ENCODE measurements at places on chromosomes 2 and 18.

DNA sequence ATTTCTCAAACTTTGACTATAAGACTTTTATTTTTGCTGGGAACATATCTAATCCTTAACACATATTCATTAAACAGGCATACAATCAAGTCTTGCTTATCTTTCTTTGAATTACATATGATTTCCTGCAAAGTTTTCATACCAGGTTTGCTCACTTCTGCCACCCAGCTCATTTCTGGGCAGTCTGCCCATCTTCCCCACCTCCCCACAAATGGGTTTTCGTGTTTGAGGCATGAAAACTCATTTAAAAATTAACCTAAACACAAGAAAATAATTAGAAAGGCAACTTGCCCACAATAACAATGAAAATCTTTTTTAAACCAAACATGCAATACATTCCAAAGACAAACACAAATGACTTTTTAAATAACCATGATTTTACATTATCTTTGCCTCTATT, 3.4 kb downstream of the CHST9 start:
- DNase-seq = no peak

DNA sequence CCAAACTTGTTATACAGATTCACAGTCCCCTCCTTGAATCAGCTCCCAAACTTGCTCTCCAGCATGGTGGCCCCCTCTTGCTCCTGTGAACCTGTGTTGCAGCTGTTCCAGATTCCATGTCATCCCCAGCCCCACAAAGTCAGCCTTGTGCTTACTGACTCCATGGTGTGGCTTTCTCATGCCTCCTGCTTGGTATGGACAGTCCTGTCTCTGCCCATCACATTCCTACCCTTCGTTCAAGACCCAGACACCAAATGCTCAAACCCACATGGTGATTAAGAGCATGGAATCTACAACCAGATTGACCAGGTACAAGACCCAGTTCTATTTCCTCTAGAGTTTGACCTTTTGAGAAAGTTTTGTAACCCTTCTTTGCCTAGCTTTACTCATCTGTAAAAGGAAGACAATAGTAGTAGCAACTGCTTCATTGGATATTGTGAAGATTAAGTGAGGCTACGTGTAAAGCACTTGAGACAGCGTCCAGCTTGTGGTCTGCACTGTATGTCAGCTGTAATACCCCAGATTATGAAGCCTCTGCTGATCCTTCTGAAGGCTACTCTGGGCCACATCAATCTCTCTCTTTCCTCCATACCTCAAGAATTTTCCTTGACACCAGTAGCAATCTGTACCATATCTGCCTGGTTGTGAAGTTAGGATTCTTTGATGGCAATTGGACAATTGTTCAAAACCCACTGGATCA, 146.4 kb upstream of the HAAO start:
- DNase-seq = no peak

- no peak for DNase-seq
These were observed 25.9 kb downstream of the GREB1 start for GRCh38 chr2:11559786-11560155.

DNA sequence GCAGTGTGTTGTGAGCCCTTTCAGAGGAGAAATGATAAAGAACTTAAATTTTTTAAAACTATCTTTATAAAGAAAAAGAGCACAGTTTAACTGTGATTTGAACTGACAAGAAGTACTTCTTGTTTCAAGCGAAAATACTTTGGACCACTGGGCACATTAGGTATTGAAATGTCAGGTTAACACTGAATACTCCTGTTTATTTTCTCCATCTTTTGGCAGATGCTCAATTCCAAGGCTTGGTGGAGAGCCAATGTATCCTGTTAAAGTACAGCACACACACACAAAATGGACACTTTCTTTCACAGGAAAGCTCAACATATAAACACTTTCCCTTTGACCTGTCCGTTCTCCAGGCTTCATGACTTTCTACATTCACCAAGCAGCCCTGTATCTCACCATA, 32.6 kb upstream of the SP3 start:
- no peak for DNase-seq

GRCh38 chr18:50986360-50987087, 18.7 kb downstream of the ELAC1 start:
- no peak for DNase-seq

DNA sequence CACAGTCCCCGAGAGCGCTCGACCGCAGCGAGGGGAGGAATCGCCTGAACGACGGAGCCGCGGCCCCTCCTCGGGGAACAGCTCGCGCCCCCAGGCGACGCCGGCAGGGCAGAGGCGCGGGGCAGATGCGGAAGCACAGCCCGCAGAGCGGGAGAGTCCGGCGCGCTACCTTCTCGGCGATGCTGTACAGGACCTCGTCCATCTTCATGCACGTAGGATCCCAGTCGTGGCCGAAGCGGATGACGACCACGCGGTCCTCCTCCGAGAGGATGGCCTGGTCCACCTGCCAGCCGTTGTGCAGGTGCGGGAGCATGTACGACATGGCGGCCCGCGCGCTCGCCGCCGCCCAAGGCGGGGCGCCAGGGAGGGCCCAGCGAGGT, 302 bp downstream of the TXNL4A start:
- peak; percentile 75 for DNase-seq

GRCh38 chr18:35337286-35337685, 6.9 kb downstream of the ZNF24 start:
- no peak for DNase-seq

GRCh38 chr2:129164220-129164949, 815.1 kb upstream of the RAB6C start:
- no peak for DNase-seq

- DNase-seq = no peak
These were observed 27.1 kb upstream of the BARD1 start for GRCh38 chr2:214836568-214836967.

GRCh38 chr2:240601831-240602160, 15.3 kb downstream of the CAPN10 start:
- no peak for DNase-seq

DNA sequence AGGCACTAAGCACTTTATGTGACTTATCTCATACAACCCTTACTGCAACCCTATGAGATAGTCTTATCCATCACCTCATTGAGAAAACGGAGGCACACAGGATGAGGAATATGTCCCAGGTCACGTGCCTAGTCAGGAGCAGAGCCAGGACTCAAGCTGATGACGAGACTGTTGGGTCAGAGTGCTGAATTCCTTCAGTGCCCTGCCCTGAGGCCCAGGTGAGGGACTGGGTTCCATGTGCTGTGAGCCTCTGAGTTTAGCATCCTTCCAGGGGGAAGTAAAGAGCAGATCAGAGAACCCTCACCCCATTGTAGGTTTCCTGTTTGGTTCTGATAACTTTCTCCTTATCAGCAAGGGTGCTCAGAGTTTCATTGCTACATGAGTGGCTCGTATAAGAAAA, 11.7 kb upstream of the EDAR start:
- no peak for DNase-seq

DNA sequence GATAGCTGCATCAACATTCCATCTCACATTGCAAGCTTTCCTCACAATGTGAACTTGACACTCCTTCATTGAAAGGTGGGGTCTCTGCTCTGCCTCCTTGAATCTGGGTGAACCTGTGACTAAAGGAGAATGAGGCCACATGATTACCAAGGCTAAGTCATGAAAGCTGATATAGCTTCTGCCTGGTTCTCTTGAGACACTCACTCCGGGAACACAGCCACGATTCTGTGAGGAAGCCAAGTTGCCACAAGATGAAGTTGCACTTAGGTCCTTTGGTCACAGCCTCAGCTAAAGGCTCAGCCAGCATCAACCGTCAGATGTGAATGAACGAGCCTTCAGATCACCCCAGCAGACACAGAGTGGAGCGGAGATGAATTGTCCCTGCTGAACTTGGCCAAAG, 94.7 kb upstream of the FAM136A start:
- no peak for DNase-seq

DNA sequence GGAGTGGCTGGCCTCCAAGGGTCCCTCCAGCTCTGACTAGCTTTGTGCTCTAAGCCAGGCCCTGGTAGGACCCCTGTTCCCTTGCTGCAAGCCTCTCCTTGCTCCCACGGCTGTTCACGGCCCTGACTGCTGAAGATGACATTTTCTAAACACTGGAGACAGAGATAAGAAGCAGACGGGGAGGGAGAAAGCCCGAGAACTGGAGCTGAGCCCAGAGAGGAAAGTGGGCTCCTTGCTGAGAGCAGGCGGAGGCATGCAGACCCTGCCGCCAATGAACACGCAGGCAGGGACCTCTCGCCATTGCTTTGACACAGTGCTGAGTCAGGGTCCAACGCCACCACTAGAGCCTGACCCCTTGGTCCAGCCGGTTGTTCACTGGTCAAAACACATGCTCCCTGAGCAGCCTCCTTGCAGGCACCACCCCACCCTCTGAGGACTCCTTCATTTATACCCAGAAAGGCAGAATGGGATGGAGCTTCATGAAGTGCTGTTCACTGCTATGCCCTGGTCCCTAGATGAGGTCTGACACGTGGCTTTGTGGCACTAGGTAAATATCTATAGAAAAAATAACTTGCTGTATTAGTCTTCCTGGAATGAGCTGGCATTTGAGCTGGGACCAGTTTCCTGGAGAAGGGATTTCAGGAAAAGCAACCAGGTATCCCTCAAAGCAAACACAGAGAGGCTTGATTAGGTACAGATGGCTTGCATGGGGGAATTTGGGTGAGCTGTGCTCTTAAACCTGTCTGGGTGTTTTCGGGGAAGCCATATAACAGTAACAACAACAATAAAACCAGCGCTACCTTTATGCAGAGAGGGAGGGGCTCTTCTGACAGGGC, 65.7 kb downstream of the MCFD2 start:
- no peak for DNase-seq

- DNase-seq = no peak
These were observed 182.4 kb downstream of the PTPRM start for GRCh38 chr18:7749510-7749981.

GRCh38 chr2:133422931-133423351, 145.3 kb downstream of the NCKAP5 start:
- no peak for DNase-seq

DNA sequence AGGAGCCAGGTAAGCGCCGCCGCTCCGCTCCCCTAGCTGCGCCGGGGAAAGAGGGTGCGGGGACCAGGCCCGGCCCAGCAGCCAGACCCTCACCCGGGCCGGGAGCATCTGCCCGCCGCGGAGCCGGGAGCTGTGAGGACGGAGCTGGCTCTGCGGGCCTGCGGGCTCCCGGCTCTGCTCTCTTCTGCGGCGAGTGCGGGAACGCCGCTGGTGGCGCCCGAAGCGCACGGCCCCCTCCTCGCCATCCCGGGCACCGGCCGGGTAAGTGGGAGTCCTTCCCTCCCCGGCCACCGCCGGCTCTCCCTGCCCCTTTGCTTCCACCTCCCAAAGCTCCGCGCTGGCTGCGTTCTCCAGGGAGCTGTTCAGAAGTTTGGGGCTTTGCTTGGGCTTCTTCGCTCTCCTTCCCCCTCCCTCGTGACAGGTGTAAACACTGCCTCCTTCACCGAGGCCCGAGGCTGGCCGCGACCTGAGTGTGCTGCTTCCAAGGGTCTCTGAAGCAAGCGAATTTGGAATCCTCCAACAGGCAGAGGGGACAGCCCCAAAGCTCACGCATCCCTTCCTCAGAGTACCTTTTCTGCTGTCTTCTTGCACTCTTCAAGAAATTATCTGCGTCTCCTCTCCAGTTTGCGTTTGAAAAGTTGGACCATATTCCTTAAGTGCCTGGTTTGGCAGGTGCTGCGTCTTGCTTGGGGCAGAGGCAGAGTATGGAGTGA, 632 bp downstream of the AFTPH start:
- peak; percentile 48 for DNase-seq

DNA sequence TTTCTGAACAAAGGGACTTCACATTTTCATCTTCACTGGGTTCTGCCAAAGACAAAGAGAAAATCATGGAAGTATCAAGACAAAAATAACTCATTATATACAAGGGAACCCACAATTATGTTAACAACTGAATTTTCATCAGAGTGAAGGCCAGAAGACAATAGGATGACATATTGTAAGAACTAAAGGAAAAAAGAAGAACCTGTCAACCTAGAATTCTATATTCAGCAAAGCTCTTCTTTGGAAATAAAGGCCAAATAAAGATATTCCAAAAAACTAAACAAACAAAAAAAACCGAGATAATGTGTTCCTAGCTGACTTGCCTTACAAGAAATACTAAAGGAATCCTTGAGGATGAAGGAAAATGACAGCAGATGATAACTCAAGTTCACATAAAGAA, 10.3 kb upstream of the ZCCHC2 start:
- DNase-seq = no peak

DNA sequence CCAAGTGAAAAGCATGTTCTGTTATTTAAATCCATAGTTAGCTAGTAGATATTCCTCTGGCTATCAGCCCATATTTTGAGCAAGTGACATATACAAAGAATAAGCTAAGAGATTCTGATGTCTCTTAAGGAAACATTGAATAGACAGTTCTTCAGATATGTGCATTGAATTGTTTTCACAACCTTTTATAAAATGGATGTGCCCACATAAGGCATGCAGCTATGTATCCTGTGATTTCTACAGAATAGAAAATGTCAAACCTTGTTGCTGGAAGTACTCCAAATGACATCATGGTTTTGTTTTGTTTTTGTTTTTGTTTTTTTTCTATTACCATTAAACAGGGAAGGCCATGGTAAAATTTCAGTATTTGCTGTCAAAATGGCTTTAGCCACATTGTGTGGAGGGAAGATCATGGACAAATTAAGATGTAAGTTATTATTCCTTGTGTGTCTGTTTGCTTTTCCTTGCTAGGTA, 95.8 kb downstream of the DTNA start:
- DNase-seq = no peak

DNA sequence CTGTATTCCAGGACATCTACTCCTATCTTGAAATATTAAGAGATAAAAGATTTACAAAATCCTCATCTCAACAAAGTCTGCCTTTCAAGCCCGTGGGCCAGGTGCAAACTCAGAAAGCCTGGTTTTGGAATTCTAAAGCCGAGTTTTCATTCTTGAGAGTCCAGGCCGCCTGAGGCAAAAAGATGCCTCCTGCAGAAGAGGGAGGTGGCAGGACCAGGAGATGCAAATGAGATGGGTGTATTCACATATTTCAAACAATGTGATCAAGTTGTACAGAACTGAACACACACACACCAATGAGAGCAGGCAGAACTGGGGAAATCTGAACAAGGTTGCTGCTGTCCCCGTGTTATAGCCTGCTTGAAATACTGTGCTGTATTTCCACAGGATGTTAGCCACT, 7.7 kb upstream of the HS6ST1 start:
- DNase-seq = no peak

- DNase-seq = peak; percentile 71
These were observed 139.9 kb upstream of the DOCK10 start for GRCh38 chr2:225182126-225182525.

- DNase-seq = no peak
These were observed 866.5 kb upstream of the VRK2 start for GRCh38 chr2:57180042-57180567.

- DNase-seq = no peak
These were observed 62.7 kb downstream of the ZCCHC2 start for GRCh38 chr18:62585274-62586150.

DNA sequence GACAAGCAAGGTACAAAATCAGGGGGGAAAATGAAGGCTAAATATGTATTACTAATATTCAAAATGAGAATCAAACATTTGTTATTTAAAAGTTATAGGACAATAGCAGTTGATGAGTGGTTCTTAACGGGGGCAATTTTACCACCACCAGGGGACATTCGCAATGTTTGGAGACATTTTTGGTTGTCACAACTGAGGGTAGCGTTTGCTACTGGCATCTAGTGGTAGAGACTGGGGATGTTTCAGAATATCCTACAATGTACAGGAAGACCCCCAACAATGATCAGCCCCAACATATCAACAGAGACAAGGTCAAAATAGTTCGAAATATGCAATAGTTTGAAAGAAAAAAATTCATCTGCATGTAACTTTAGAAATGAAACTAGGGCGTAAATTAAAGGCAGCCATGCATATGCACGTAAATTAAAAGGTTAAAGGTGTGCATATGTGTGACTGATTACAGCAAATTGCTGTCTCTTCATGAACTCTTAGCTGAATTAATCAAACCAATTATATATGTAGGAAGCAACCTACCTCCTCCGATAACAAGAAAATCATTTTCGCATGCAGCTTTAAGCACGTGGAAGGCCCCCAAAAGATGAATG, 61.2 kb upstream of the CUL3 start:
- DNase-seq = peak; percentile 30
